ENCODE measurements at places on chromosomes 7 and 10.

DNA sequence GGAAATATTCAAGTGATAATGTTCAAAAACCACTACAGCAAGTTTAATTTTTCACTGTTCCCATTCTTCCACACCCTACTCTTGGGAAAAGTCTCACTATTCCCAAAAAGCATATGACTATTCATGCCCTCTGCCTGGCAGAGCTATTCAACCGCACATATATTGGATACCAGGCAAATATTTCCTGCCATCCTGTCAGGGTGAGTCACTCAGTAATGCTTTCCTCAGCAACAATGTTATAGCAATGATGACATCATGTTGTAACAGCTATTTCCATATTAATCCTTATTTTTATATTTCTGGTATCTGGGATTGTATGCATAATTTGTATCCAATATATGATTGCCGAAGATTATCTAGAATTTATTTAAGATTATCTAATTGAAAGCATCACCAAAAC is 114.0 kb upstream of the PLXDC2 start:
- DNase-seq, result no peak

DNA sequence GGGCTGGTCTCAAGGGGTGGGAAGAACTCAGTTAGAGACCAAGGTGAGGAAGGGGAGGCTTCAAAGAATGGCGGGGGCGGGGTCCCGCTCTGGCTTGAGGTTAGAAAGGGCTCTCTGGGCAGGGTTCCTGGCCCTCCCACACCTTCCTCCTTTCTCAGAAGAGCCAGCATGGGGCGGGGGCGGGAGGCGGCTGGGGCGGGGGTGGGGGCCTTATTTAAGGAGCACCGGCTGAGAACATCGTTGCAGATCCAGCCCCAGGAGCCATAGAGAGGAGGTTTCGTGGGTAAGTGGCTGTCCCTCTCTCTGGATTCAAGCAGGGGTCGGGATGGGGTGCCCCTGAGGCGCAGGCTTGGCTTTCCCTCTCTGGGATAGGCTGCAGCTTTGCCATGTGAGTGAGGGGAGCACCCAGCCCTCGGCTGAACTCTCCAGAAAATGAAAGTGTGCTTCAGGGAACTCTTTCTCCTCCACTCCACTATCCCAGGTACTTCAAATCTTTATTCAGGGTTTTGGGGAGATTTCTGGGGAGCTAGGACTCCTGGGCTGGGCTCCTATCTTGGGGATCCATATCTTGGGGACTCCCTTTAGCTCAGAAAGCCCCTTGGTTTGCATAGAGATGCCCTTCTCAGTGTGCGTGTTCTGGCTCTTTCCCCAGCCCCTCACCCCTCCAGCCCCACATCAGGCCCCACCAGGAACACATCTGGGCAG is 3.3 kb upstream of the CUEDC2 start:
- DNase-seq, result no peak

DNA sequence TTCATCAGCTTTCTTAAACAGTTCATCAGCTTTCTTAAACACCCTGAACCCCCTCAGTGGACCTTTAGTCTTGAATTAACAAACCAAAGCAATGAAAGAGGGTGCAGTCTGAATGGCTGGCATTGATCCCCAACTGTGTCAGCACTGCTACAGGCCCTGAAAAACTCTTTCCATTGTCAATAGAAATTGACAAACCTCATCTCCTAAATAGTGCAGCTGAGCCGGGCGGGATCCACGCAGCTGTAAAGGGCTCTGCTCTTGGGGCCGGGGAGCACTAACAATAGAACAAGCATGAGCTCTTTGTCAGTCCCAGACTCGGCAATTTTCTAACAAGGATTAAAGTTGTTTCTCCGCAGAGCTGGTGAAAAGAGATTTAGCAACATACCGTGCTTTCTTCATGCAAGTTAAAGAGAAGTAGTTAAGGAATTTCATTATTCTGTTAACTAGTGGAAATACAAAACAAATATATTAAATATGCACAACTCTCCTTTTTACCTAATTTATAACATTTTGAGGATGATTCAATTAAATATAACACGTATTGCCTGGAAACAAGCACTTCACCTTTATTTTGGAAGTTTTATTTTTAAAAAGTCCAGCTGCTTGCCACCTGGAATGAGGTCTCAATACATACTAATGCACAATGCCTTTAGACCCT is 24.7 kb upstream of the FEZF1 start:
- no peak for DNase-seq

DNA sequence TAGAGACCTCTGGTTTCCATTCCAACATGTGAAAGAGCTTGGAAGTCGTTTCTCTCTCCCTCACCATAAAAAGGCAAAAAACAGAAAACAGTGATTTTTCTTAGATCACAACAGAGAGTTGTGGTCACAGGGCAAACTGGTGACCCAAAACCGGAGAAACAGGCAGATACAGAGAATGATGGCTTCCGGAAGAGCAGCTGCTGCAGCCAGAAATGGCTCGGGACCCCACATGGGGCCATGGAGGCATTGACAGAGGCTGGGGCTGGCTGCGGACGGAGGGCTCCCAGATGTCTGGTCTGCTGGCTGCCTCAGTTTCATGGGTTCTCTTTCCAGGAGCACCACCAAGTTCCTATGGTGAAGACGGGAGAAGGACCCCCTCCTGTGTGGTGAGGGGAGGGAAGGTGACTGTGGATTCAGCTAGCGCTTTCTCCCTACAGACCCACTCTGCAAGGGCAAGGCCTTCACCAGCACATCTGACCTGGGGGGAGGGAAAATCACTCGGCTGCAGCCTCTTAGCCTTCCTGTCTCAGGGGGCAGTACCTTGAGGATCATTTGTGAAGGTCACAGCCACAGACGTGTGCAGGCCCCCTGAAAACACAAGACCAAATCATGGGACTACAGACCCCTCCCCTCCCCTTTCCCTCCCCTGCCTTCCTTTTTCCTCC is 81.4 kb downstream of the WDR37 start:
- no peak for DNase-seq

- DNase-seq, result no peak
Observed at GRCh38 chr7:151383638-151384351, 26.0 kb downstream of the WDR86 start.

DNA sequence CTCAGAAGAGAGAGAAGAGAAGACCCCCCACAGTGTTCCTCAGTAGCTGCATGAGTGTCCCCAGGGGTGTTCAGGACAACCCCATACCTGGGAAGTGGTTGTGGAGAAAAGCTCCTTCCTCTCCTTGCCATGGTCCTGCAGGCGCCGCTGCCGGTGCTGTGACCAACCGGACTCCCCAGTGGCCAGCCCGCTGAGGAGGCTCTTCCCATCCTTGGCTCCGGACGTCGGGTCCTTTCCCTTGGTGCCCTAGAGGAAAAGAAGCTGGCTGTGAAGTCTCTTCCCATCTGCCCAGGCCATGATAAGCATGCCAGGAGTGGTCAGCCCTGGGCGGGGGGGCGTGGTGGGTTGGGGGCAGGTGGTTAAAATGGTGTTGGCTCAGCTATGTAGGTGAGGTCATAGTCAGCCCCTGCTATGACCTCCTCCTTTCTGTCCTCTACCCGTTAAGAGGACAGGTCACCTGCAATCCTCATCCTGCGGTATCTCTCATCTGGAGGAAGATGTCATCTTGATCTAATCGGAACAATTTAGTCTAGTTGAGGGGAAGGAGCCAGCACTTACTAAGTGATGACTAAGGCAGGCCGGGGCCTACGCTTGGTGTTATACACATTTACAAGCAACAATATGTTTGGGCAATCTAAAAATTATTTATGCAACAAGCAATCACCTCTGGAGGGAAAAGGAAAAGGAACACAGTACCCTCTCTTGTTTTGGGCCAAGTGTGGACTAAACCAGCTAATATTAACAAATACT is 13.2 kb downstream of the WDR91 start:
- no peak for DNase-seq

- no peak for DNase-seq
Observed at GRCh38 chr7:118046801-118047200, 137.2 kb upstream of the LSM8 start.

GRCh38 chr10:97904018-97904381 is 54.4 kb downstream of the GOLGA7B start:
- DNase-seq, result no peak

DNA sequence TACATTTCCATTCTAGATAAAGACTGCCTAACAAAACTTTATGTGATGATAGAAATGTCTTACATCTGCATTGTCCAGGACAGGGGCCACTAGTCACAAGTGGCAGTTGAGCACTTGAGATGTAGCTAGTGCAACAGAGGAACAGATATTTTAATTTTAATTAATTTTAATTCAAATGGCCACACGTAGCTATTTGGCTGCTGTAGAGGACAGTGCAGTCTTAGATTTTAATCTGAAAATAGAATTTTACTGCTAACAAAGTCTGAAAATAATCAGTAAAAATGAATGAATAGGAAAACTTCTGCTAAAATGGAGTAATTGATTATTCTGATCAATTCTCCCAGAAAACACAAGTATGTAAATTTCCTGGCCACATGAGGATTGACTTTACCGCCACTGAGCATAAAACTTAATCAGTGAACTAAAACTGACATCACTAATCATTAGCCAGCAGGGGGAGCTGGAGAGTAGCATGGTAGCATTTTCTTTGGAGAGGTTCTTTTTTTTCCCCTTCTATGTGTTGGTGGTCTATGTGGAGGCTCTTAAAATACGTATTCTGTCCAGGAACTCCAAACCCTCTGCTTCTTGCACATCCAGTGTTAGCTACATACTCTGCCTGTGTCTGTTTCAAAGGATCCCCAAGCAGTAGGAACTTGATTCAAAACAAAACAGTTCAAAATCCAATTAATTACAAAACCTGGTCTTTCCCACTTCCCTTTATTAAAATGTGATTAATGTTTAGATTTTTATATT is 52.1 kb downstream of the TSPAN12 start:
- DNase-seq, result no peak

- DNase-seq, result no peak
Observed at GRCh38 chr10:79980711-79981110, 31.8 kb upstream of the SFTPD start.

- no peak for DNase-seq
Observed at GRCh38 chr7:123735539-123735938, 13.3 kb downstream of the WASL start.

DNA sequence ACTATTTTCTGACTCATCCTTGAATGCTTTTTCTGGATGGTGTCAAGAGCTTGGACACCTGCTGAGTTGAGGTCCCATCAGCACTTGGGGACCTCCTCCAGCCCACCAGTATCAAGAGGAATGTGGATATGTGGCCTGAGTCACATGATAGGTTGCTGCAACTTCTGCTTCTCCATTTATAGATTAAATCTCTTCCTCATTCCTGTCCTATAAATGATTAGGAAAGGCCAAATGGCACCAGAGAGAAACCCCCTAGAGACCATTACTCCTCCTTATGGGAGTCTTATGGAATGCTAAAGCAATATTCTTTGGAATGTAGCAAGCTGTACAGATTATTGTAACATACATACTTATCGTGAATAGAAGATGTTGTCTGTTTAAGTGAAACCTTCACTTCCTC is 85.6 kb downstream of the NEUROD6 start:
- DNase-seq, result no peak

DNA sequence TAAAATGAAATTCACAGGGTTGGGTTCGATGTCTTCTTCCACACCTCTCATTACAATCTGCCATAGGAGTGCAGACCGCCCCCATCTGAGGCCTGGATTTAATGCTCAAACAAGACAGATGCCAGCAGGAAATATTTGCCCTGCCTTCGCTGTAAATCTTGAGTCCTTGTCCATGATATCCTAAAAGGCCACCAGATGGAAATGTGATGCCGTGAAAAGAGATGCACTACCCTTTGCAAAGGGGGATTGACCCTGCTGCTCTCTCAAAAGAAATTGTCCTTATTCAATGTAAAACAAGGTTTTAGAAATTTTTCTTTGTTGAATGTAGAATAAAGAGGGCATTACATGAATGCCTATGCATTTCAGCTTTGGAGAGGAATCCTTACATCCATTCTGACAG is 37.5 kb downstream of the AGAP4 start:
- no peak for DNase-seq

- DNase-seq, result no peak
Observed at GRCh38 chr7:39299695-39300094, 266.5 kb upstream of the YAE1 start.

DNA sequence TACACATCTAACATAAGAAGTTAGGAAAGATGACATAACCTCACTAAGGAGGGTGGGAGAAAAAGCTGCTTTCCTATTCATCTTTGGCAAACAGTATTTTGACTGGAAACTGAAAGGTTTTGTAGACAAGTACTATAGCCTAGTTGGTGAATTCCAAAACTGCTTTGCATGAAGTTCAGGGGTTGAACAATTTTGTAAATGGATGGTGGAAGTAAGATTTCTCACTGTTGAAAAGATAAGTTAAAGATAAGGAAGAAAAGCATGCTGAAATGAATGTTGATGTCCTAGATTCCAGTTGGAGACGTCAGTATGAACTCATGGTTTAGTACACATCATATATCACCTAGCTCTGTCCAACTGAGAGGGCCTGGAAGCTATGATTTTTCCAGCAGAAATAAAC is 159.1 kb upstream of the FEZF1 start:
- DNase-seq, result no peak

DNA sequence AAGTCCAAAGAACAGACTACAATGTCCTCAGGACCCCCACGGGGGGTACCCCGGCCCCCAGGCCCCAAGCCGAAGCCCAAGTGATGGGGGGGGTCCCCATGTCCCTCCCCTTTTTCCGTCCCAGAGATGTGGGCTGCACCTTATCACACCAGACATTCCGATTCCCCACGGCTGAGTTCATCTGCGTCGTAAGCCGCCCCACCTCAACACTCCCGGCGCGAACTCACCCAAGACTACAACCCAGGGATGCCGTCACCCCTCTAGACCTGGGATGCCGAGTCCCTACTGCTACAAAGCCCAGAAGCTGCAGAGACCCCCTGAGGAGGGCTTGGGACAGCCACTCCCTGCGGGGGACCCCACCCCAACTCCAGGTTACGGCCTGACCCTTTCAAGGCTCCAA is 14.5 kb downstream of the PDGFA start:
- DNase-seq, result no peak

DNA sequence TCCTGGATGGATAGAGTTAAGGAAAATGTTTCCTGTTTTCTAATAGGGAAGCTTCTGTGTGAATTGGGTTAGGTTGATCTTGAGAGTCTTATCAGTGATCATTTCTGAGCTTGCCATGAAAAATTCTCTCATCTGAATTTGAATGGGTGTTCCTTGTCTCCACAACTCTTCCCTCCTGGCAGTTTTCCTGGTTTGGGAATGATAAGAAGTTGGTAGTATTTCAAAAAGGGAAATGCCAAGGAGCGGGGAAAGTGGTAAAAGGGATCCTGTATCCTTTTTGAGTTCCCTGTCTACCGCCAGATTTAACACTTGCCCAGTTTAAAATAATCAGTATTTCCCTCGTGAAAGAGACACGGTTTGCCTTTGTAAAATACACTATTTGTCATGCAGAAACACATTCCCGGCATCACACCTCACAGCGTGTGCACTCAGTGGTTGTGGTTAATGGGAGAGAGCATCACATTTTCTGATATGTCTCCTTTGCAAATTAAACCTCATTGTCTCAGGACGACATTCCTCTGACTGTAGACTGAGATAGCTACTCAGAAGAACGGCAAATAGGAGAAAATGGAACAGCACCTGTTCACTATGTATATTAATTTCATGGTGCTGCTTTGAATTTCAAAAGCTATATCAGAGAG is 113.2 kb upstream of the IFRD1 start:
- no peak for DNase-seq

- DNase-seq, result no peak
Observed at GRCh38 chr10:119233821-119234220, 26.4 kb downstream of the GRK5 start.

Data from cardiac septum (tissue), 1 donor.